Fibroblast of the aortic adventitia (primary cell): ENCODE measurements at places on chromosomes 7 and 10. TPM values are rescaled to one million over a fixed set of nuclear protein-coding genes. Genes with fewer than 3 reads are reported as not detected.

The NRP1 gene
- total RNA-seq = 174 and 455 TPM in 2 replicates

The SPDYE1 gene
- not detected in 2 replicates for total RNA-seq

DNA sequence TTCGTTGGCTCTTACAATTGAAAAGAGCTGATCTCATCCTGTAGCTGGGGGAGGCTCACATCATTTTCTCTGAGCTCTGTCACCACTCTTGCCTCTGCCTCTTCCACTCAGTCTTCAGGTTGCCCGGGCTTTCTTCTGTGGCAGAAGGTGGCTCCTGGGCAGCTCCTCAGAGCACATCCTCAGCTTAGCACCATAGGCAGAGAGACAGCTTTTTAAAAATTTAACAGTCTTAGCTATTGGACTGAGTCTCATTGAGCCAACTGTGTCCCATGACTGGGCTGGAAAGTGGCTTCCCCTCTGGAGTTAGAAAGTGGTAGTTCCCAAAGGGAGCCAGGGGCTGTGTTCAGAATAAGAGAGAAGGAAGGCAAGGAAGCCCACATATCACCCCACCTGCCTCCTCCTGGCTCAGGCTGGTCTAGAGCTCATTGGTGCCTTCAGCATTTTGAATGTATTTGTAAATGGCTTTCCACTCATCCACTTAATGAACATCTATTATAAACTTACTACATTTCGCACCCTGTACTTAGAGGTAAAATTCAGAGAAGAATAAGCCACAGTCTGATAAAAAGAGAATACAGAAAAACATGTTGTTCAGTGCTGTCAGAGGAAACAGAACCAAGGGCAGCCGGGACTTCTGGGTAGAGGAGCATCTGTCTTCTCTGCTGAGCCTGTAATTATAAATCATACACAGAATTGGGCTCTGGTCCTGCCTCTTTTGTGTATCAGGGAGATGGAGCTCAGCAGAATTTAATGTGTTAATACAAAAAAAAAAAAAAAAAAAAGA is 119.3 kb downstream of the WDFY4 start:
- DNase-seq = no peak

DNA sequence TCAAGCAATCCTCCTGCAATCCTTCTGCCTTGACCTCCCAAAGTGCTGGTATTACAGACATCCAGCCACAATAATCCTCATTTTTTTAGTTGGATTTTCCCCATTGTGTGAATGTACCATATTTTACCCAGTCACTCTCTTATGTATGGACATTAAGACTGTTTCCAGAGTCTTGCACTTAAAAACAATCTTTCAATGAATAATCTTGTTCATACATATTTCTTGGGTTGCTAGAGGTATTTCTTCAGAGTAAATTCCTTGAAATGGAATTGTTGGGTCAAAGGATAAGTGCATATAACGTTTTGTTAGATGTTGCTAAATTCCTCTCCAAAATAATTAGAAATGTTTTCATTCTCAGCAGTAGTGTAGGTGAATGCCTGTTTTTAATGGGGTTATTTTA is 283.1 kb upstream of the KAT6B start:
- peak; percentile 38 for DNase-seq

DNA sequence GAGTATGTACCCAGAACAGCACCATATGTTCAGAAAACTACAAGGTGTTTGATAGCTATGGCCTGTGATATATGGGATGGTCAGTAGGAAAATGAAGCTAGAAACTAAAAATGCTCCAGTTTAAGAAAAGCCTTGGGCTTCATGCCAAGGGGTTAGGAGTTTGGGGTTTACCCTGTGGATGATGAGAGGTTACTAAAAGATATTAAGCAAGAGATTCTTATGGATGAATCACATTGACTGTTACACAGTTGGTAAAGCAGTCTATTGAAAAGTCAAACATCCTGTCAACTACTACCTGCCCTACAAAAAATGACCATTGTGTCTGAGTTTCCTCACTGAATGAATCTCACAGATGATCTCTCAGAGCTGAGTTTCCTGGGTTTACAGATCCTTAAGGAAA is 166.2 kb upstream of the INHBA start:
- peak; percentile 73 for DNase-seq

GRCh38 chr7:17013204-17013603 is 131.4 kb upstream of the AGR3 start:
- DNase-seq = peak; percentile 31

- DNase-seq = no peak
These were observed 130.1 kb upstream of the SHH start for GRCh38 chr7:155942226-155942950.

DNA sequence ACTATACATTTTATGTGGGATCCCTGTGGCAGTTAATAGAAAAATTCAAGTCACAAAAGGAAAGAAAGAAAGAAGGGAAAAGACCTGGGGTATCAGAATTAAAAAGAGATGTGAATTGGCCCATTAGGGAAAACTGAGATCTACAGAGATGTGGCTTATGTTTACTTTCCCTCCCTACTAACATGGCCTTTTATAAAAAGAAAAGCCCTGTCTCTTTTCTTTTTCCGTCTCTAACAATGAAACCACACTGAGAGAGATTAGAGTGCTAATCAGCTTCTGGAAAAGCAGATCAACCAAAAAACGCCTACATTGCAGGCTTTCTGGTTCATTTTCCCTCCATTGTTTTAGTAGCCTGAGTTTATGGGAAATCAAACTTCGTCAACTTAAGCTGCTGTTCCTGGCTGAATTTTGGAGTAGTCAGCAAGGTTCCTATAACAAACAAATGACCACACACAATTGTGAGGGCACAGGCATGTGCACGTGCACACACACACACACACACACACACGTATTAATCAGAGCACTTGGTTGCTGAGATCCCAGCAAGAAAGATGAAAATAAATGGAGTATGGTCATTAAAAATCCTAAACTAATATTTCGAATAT is 235.1 kb downstream of the SORCS1 start:
- no peak for DNase-seq

DNA sequence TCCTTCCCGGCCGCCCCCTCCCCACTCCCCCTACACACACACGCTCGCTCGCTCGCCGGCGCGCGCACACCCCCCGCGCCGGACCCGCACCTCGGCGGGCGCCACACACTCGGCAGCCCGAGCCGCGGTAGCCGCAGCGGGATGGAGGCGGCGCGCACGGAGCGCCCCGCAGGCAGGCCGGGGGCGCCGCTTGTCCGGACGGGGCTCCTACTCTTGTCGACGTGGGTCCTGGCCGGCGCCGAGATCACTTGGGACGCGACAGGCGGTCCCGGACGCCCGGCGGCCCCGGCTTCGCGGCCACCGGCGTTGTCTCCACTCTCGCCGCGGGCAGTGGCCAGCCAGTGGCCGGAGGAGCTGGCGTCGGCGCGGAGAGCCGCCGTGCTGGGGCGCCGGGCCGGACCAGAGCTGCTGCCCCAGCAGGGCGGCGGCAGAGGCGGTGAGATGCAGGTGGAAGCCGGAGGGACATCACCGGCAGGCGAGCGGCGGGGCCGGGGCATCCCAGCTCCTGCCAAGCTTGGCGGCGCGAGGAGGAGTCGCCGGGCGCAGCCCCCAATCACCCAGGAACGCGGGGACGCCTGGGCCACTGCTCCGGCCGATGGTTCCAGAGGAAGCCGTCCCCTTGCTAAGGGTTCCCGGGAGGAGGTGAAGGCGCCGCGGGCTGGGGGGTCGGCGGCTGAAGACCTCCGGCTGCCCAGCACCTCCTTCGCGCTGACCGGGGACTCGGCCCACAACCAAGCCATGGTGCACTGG is at the start of gene SORCS3:
TSS of gene SORCS3 (plus strand) at position 104 of the 750 bp plus-strand sequence.
- DNase-seq = no peak

DNA sequence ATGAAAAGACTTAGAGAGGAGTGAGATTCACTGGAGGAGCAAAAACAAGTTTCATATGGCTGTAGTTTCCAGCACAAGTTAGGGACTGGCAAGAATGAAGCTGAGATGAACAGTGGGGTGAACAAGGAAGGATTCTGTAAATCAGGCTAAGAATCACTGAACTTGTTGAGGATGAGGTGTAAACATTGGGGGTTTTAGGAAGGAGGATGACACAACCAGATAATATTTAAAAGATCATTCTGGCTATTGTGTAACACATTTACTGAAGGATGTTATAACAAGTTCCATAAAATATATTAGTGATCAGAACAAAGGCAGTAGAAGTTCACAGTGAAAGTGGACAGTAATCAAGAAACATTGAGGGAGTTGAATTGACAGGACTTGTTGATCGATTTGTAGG is 68.9 kb downstream of the CD36 start:
- no peak for DNase-seq

DNA sequence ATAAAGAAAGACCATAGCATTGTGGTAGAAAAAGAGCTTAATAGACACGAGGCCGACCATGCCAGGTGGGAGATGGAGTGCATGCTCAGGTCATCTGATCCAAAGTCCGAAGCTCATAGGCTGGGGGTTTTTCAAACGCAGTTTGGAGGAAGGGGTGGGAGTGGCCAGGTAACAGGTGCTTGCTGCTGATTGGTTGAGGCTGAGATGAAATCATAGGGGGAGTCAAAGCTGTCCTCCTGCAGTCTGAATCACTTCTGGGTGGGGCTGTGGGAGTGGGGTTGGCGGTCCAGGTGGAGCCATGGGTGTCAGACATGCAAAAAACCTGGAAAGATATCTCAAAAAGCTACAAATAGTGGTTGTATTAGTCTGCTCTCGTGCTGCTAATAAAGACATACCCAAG is 2.8 kb upstream of the ERCC6 start:
- DNase-seq = no peak

GRCh38 chr7:41222746-41223145 is 480.1 kb downstream of the INHBA start:
- peak; percentile 85 for DNase-seq

DNA sequence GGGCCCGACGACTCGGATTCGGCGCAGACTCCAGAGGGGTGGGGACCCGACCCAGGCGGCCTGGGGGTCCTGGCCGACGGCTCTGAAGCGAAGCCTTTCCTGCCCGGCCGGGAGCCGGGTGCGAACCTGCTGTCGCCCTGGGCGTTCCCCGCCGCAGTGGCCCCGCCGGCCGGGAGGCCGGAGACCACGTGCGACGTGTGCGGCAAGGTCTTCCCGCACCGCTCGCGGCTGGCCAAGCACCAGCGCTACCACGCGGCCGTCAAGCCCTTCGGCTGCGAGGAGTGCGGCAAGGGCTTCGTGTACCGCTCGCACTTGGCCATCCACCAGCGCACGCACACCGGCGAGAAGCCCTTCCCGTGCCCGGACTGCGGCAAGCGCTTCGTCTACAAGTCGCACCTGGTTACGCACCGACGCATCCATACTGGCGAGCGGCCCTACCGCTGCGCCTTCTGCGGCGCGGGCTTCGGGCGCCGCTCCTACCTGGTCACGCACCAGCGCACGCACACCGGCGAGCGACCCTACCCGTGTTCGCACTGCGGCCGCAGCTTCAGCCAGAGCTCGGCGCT is 15.4 kb downstream of the ZNF316 start:
- DNase-seq = no peak
